ENCODE measurements at places on chromosomes 13 and 19. TPM values are rescaled to one million over a fixed set of nuclear protein-coding genes. Genes with fewer than 3 reads are reported as not detected.

The SIGLEC5 gene
- total RNA-seq: 0.27 TPM

The MAB21L1 gene
- total RNA-seq: 0.27 TPM

The LRRC25 gene
- not detected for total RNA-seq

The S1PR5 gene
- not detected for total RNA-seq

The STARD13 gene
- total RNA-seq: 26.9 TPM

The ZNF358 gene
- 26.2 TPM for total RNA-seq

The ZNF221 gene
- 3.3 TPM for total RNA-seq

The SERP2 gene
- total RNA-seq: 0.25 TPM

The FLT3 gene
- not detected for total RNA-seq

The KLK1 gene
- not detected for total RNA-seq

The ZNF563 gene
- total RNA-seq: 3.4 TPM

The DHDH gene
- not detected for total RNA-seq

The MUC16 gene
- total RNA-seq: not detected

The NDUFA3 gene
- total RNA-seq: 25.6 TPM

The KLK15 gene
- not detected for total RNA-seq

The LENG9 gene
- 6.0 TPM for total RNA-seq

The MEIOSIN gene
- total RNA-seq: not detected

The PLIN5 gene
- total RNA-seq: 0.07 TPM
